ENCODE measurements at places on chromosomes 2 and 18.

DNA sequence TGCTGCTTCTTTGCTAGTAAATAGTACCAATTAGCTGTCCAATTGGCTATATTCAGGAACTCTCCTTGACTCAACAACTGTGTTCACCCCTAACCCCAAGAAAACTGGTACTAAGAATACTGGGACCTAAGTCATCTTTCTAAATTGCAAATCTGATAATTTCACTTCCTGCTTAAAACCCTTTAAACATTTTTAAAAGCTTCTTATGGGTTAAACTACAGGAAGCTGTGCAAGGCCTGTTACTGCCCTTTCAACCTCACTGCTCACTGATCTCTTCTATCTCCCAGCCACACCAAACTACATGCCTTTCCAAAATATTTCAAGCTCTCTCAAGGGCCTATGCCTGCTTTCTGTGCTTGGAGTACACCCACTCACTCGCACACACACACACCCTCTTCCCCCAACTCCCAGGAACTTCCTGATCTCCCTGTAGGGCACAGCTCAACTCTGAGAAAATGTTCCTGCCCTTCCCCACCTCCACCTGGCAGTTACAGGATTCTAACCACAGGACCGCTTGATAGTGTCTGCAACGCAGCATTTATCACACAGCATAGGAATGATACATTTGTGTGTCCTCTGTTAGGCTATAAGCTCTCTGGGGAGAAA is 6.7 kb downstream of the LMAN1 start:
- DNase-seq: peak; percentile 49

DNA sequence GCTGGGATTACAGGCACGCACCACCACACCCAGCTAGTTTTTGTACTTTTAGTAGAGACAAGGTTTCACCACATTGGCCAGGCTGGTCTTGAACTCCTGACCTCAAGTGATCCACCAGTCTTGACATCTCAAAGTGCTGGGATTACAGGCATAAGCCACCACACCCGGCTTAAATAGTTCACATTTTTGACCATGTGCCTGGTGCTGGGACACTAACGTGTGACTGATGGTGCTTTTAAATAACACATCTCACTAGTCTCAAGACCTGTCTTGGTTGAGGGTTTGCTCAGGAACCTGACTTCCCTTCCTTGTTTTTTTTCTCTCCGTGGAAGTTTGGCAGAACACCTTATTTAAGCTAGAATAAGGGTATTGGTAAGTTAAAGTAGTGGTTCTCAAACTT is 8.5 kb downstream of the FMNL2 start:
- DNase-seq: no peak

DNA sequence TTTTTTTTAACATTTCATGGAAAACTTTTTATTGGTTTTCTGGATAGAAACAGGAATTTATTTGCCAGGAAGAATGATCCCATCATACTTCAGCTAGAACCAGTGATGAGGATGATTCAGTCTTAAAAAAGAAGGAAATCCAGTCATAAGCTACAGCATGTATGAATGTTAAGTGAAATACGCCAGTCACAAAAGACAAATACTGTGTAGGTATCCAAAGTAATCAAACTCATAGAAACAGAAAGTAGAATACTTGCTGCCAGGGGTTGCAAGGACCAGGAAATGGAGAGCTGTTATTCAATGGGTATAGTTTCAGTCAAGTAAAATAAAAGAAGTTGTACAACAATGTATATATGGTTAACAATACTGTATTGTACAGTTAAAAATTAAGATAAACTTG is 21.3 kb downstream of the PSME4 start:
- DNase-seq: no peak

DNA sequence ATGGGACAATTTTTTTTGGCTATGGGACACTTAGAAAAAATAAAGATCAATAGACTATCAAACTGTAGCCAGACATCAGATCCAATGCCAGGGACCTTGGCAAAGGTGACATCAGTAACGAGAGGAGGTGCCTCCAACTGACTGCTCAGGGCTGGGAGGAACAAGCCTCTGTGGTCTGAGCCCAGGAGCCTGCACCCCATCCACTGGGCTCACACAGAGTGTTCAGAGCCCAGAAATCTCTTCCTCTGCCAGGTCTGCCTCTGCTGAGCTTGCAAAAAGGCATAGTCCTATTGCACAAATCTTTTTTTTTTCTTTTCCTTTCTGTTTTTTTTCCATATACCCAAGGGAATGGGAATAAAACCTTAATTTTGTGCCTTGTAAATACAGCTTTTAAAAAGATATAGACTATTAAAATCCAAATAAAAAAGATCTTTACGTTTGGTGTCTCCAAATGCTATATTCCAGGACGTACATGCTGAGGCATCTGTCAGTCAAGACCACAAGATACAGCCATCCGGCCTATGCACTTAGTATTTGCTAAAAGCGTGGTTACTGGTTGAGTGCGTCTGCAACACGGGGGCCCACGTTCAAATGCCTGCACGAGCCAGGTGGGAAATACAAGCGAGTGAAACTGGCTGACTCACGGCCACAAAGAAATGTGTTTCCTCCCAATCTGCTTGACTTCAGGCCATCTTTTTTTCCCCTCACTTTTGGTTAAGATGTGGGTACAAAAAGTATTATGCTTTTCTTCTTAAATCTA is 7.8 kb upstream of the ARHGAP25 start:
- peak; percentile 79 for DNase-seq

- DNase-seq: no peak
Observed at GRCh38 chr2:2291500-2292260, 39.4 kb downstream of the MYT1L start.

GRCh38 chr2:175579646-175580045 is 398.1 kb upstream of the ATP5MC3 start:
- peak; percentile 63 for DNase-seq

GRCh38 chr18:23484561-23485182 is 18.6 kb upstream of the RMC1 start:
- DNase-seq: no peak
